COR-L47 (cell line): ENCODE measurements at places on chromosomes 2 and 18.

- DNase-seq = no peak
Observed at GRCh38 chr2:150339282-150339681, 148.2 kb downstream of the RND3 start.

- DNase-seq = peak; percentile 14
Observed at GRCh38 chr2:25851740-25852503, 26.4 kb downstream of the ASXL2 start.

DNA sequence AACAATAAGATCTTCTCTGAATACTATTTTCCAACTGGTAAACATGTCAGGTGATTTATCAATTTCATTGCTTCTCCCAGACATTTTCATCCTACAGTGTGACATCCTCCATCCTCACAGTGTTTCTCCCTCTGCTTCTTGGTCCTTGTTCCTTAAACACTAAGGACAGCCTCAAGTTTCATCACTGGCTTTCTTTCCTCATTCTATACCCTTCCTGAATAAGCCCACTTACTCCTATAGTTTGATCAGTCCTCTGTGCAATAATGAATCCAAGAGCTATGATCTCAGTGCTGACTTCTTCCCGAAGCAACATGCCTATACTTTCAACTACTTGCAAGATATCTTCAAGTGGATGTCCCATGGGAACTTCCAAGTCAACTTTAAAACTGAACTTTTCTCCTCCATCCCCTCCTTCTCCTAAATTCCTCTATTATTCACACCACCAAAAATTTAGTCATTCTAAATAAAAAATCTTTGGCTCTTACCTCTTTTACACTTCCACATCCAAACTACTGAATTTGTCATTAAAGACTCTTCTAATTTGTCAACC, 87.6 kb downstream of the FAM228A start:
- no peak for DNase-seq

DNA sequence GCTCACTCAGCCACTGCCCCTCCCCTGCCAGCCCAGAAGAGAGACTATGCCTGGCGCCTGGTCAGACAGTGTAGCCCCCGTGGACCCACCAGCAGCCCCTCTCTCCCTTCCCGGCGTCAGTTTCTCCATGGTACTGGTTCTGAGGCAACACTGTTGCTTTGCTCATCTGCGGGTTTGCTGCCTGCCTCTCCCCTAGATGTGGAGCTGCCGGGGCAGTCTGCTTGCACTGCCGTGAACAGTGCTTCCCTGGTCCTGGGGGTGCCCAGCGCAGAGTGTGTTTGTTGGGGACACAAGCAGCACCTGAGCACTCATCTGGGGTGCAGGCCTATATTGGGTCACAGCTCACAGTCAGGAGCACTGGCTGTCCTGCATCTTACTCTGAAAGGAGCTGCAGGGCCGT, 309.9 kb downstream of the NDUFA10 start:
- DNase-seq = no peak

GRCh38 chr18:10450986-10451385, 3.4 kb upstream of the APCDD1 start:
- no peak for DNase-seq

- no peak for DNase-seq
Observed at GRCh38 chr2:43944915-43945314, 50.9 kb downstream of the LRPPRC start.

GRCh38 chr2:170525566-170525900, 189.6 kb upstream of the SP5 start:
- no peak for DNase-seq

GRCh38 chr2:38739524-38739923, 11.6 kb downstream of the SRSF7 start:
- no peak for DNase-seq

GRCh38 chr2:214543386-214543955, 132.6 kb downstream of the VWC2L start:
- DNase-seq = no peak

- DNase-seq = no peak
Observed at GRCh38 chr18:31566576-31567306, 24.9 kb upstream of the TTR start.

DNA sequence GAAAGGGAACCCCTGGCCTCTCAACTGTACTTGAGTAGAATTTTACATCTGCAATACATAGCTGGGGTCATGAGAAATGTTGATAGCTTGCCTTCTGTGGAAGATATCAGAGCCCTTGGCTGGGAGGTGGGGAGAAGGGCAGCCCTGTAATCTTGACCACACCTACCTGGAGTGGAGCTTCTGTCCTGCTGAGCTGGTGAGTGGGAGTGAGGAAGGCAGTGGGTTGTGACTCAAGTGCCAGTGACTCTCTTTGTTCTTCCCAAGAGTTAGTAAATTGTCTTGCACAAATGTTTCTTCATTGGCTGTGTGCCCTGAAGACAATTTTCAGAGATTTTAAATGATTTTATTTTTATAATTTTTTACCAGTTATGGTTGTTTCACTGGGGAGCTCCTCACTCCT, 277.3 kb downstream of the MBD5 start:
- DNase-seq = no peak

DNA sequence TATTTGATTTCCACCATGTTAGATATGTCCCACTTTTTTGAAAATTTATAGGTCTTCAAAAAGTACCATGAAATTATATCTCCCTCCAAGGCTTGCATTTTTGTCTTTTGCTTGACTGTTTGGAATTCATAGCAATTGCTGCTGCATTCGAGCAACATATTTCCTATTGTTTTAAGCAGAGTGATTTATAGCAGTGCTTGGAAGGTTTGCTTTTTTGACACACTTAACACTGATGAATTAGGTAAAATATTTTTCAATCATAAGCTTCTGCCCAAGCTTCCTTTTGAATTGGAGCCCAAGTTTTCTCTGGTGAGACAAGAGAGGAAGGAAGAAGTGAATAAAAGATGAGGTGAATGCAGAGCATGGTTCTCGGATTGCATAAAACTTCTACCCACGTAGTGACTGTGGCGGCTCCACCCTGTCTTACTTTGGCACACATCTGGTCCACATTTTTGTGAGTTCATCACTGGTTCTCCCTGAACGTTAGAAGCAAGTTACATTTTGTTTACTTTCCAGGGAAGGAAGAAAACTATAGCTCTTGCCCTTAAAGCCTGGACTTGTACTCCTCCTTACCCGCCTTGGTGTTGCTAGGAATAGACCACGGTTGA, 667.0 kb downstream of the TSN start:
- DNase-seq = no peak

GRCh38 chr2:137910641-137911040, 53.6 kb upstream of the HNMT start:
- peak; percentile 16 for DNase-seq

DNA sequence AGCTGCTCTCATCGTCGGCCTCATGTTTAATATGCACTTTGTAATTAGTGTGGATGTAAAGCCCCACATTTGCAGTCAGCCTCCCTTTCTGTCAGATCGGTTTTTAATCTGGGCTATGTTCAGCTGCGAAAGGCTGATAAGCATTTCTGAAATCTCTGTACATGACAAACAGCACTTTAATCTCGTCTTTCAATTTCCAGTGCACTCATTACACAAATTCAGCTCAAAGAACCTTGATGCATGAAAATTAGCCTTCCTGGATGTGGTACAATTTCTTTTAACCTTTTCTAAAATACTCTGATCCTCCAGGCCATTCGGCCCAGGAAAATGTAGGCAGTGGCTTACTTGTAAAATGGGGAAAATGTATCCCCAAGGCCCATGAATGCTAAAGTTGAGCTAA, 265.1 kb downstream of the RND3 start:
- no peak for DNase-seq

- DNase-seq = no peak
Observed at GRCh38 chr2:219274361-219274921, 4.7 kb upstream of the DNAJB2 start.

DNA sequence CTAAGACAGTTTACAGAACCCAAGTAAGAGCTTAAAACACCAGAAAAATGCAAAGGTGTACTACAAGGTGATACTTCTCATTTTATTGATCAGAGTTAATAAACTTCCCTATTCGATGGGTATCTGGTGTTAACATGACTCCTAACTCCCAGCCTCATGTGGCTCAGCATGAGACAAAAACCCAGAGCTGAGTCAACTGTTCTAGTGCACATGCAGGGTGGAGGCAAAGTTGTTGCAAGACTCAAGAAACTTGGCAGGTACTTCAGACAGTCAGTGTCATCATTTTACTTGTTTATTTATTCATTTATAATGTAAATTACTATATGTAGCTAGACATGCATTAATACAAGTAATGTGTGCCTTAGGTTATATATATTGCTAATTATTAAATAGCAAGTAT, 216.6 kb upstream of the DSEL start:
- no peak for DNase-seq

GRCh38 chr2:3107567-3107966, 270.1 kb downstream of the EIPR1 start:
- DNase-seq = no peak

GRCh38 chr18:80238651-80239260, 8.6 kb downstream of the PARD6G start:
- DNase-seq = no peak

- no peak for DNase-seq
Observed at GRCh38 chr2:102397209-102397608, 25.8 kb upstream of the IL18RAP start.

- DNase-seq = no peak
Observed at GRCh38 chr2:241843321-241844065, 15.2 kb downstream of the PDCD1 start.

DNA sequence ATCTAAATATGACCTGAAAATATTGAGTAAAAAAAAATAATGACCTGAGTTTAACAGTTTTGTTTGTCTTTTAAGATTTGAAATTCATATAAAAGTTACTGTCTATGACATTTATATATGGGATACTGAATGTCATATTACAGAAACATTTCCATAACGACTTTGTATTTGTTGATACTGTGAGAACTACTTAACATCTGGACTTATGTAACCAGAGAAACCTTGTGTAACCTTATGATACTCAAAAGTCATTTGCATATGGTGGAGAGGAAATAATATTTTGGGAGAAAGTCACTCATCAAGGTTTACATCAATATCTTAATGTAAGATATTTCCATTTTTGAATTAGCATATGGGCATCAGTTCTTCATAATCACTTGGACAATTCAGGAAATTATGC, 12.6 kb downstream of the MFSD6 start:
- no peak for DNase-seq

- no peak for DNase-seq
Observed at GRCh38 chr18:52353589-52353988, 13.6 kb downstream of the DCC start.

DNA sequence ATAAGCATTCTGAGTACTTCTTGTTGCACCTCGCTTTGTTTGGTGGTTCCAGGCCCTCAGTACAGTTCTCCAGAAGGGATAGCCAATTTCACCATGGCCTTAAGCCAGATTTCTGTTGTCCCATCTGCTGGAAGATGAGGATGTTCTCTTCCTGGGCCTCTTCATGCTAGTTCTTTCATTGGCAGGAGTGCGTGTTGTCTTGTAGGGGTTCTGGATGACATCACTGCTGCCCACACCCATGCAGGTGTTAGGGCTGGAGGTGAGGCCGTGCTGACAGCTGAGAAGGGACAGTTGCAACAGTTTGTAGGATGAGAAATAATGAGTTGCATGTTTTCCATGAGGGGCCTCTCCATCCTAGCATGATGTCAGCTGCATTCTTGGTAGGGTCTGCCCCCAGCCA, 142.9 kb downstream of the LDLRAD4 start:
- no peak for DNase-seq

GRCh38 chr2:104812286-104812685, 41.6 kb upstream of the POU3F3 start:
- DNase-seq = no peak

DNA sequence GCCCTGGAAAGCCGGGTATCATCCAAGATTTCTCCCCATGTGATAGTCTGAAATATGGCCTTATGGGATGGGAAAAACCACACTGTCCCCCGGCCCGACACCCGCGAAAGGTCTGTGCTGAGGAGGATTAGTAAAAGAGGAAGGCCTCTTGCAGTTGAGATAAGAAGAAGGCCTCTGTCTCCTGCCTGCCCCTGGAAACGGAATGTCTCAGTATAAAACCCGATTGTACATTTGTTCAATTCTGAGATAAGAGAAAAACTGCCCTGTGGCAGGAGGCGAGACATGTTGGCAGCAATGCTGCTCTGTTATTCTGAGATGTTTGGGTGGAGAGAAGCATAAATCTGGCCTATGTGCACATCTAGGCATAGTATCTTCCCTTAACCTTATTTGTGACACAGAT, 26.8 kb downstream of the RUFY4 start:
- no peak for DNase-seq

DNA sequence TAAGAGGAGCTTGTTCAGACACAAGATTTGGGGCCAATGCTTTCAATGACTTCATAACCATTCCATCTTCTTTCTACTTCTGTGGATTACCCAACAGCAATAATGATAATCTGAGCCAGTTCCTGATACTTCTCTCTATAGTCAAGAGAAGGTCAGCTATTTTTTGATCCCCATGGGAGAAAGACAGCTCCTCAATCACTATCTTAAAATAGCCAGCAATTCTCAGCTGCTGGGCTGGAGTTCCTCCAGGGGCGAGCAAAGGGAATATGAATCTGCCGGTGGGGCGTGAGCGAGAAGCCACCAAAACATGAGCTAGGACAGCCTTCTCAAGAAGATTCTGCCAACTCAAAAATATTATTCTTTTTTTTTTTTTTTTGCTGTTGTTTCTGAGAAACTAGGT, at the start of gene TMEM182:
TMEM182 (plus strand) TSS at position 269 of the 400 bp plus-strand sequence. CDS start 187 bp downstream, outside the sequence.
- DNase-seq = no peak

- DNase-seq = no peak
Observed at GRCh38 chr2:145256551-145256950, 736.6 kb upstream of the ZEB2 start.

DNA sequence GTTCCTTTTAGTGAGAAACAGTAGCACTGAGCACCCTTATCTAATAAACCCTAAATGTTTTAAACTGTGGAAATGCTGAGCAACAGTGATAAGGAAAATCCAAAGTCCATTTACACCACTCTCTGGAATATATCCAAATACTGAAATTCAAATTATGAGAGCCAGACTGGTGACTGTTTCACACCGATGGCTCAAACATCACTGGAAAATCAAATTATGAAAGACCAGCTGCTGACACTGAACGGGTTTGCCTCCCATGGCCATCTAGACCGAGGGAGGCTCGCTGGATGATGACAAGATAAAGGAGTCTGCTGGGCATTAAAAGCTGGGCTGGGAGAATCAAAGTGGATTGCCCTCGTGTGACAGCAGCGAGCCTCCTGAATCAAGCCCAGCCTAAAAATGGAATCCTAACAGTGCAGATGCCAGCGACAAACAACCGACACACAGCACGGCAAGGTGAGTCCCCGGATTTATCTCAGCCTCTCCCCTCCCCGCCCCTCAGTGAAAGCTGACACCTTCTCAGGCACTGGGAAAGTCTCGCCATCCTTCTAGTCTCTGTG, 30.3 kb downstream of the SERPINE2 start:
- DNase-seq = no peak

DNA sequence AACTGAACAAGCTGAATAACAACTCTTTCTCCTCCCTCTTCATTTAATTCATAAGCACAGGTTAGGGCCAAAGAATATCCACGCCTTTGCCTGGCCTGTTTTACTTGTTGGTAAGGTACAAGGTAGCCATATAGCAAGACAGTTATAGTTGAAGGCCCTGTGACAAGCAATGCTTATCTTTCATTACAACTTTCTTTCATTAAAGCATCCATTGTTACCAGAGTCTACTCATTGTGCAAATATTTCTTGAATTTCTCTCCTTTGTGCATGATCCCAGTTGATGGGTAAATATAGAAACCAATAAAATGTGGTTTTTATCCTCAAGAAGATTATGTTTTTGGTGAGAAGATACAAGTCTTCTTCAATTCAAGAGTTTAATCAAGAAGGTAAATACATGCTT, 140.2 kb downstream of the UBE2E3 start:
- DNase-seq = no peak
